MM.1S (cell line): ENCODE measurements at places on chromosomes 2 and 18.
A peak's percentile ranks its signal among the peaks of the same experiment; 100 is the strongest.

- no peak for DNase-seq
These were observed 24.6 kb downstream of the EML4 start for GRCh38 chr2:42193722-42194187.

GRCh38 chr2:23826040-23826439 is 100.9 kb downstream of the ATAD2B start:
- no peak for DNase-seq

DNA sequence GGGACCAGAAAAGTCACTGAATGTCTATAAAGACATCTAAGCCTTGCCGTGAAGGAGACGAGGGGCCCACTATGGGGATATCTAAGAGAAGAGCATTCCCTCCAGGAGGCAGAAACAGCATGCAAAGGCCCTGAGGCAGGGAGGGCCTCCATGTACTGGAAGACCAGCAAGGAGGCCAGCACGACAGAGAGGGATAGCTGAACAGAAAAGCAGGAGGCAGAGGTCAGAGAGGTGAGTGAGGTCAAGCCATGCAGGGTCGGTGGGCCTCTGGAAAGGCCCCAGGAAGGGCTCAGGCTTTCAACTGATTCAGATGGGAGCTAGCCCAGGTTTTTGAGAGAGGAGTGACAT is 5.7 kb downstream of the TRABD2A start:
- no peak for DNase-seq

DNA sequence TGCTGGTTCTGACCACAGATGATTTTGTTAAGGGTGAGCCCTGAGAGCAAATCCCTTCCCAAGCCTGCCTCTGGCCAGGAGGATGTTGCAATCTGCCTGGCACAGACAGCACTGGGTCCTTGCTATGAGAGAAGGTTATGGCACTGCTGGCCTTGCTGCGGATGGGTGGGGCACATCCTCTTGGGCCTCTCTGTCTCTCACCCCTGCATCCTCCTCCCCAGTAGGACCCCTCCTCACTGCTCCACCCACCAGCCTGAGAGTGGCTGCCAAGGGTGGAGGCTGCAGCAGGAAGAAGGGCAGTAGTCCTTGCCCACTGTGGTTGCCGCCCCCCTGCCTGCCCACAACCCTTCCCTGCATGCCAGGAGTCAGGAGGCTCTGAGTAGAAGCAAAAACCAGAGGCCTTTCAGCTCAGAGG is 180.9 kb downstream of the ZBTB7C start:
- no peak for DNase-seq

DNA sequence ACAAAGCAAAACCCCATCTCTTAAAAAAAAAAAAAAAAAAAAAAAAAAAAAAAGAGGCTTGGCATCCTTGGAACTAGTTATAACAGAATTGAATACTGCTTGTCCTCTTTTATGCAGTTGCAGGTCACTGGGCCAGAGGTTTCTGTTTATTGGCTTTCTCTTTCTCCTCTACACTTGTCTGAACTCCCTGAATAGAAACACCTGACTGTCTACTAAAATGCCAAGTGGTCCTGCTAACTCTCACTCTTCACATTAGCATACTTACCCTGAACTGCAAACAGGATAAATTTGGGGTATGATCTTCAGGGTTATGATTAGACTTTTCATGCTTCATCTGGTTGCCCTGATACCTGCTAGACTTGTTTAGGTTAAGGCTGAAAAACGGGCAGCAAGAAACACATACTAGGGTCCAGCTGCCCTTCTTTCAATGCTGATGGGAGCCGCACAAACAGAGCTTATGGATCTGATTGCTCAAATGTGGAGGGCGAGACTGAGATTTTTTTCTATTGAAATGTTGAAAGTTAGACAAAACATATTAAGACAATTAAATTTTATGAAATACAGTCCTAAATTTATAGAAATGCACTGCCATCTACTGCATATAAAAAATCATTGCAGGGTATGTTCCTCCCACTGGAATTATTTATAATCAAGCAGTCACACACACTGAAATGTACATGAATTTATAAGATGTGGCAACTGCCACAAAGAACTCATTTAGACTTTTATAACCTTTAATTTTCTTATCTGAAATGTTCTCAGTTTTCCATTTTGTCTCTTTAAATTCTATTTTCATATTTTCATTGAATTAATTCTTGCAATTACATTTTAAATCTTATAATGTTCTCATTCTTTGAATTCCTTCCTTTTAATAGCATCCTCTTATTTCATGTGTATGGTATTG is 40.8 kb downstream of the GTF3C3 start:
- peak; percentile 18 for DNase-seq

DNA sequence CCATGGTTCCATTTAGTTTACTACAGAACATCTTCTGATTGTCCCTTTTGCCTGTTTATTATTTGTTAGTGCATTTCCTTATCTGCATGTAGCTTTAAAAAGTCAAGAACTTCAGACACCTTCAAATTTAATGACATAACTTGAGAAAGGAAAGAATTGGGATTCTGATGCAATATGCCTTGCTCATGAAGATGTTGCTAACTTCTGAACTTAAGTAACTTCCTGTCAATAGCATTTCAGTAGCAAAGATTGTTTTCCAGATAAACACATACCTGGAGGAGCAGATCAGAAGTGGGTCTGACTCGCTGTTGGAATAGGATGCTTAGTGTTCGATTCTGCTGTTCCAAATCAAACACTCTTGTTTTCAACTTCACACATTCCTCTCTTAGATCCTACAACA is 190.2 kb upstream of the LYPD1 start:
- DNase-seq: no peak

GRCh38 chr2:28334527-28334894 is 58.1 kb upstream of the FOSL2 start:
- DNase-seq: no peak

- DNase-seq: no peak
These were observed 64.4 kb downstream of the ACTR2 start for GRCh38 chr2:65292106-65292400.

DNA sequence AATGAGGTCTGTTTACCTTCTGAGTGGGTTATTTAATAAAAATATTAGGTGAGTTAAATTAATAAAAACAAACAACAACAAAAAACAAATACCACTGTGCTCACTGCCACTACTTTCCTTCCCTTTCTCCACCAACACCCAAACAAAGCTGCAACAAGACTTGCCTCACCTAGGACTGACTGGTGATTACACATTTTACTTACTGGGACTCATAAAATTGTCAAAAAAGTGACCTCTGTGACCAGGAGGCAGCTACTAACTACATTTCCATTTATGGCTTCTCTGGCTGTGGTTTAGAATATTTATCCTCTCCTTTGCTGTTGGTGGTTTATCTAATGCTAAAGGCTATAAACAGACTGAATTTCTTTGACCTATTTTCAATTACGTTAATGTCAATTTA is 39.8 kb downstream of the EFEMP1 start:
- DNase-seq: no peak

GRCh38 chr2:231373786-231374349 is 21.6 kb upstream of the B3GNT7 start:
- no peak for DNase-seq

- no peak for DNase-seq
These were observed 194.9 kb upstream of the KYNU start for GRCh38 chr2:142682528-142682927.

- DNase-seq: no peak
These were observed 36.2 kb upstream of the NT5C1B start for GRCh38 chr2:18625563-18625962.

DNA sequence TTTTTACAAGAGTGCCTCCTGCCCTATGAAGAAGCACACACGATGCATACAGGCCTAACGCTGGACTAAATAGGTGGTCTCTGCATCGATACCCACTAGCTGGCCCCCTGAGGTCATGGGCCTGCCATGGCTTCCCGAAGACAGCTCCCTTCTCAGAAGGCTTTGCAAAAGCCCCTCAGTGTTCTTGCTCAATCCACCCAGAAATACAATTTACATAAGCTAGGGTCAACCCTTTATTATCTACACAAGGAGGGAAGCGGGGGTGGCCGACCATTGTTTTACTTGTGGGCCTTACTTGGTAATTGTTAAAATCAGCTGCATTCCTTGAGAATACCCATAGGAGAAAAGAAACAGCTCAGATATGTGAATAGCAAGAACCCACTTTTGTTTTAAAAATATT is 28.5 kb downstream of the UXS1 start:
- DNase-seq: no peak

- no peak for DNase-seq
These were observed 51.8 kb downstream of the MYO3B start for GRCh38 chr2:170229744-170230143.

DNA sequence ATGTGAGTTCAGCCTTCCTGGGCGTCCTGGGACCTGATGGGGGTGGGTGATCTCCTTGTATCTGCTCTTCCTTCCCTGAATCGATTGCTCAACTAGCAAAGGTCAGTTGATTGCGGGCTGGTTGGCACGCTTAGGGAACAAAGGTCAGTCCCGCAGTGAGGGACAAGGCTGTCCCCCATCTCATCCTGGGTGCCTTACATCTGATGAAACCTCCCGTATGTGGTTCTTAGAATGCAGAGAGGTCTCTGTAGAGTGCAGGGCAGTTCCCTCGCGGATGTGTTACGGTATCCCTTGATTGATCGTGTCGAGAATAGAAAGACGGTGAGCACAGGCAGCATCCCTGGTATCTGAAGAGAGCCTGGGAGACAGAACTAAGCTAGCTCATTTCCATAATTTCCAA is 56.4 kb upstream of the RBM44 start:
- DNase-seq: no peak

GRCh38 chr2:61988462-61989366 is 83.2 kb downstream of the COMMD1 start:
- DNase-seq: no peak

DNA sequence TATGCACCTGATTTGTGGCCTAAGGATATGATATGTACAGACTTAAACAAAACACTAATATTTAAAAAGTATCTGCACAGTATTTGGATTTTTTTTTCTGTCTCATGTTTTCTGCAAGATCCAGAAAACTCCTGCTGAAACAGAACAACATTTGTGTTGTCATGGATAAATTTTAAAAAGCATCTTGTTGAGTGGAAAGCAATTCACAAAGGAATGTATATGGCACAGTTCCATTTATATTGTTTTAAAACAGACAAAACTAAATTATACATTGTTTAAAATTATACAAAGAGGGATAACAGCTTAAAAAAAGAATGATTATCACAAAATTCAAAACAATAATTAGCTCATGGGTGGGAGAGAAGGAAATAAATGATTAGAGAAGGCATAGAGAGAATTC is 193.5 kb downstream of the PPP1R1C start:
- no peak for DNase-seq

- no peak for DNase-seq
These were observed 29.5 kb downstream of the TMEM163 start for GRCh38 chr2:134689315-134689714.

DNA sequence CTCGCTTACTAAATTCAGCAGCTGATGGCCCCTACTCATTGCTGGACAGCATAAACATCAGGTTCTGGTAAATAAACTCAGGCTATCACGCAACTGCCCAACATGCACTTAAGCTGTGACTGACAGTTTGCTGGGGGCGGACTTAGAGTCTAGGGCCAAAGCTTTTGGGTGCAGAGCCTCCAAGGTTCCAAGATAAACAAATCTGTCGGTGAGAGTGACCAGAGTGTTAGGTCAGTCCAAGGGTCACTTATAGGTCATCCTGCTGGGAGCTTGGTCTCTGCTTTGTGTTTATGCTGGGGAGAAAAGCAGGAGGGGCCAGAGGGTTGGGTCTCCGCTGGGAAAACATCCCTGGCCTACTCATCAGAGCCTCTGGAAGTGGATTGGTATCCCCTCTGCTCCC is 188.6 kb upstream of the GATA6 start:
- DNase-seq: no peak

GRCh38 chr18:60693426-60693825 is 320.9 kb upstream of the MC4R start:
- DNase-seq: no peak

GRCh38 chr18:11996190-11996754 is 15.0 kb downstream of the IMPA2 start:
- no peak for DNase-seq

GRCh38 chr2:156400706-156401678 is 35.2 kb upstream of the GPD2 start:
- peak; percentile 85 for DNase-seq

DNA sequence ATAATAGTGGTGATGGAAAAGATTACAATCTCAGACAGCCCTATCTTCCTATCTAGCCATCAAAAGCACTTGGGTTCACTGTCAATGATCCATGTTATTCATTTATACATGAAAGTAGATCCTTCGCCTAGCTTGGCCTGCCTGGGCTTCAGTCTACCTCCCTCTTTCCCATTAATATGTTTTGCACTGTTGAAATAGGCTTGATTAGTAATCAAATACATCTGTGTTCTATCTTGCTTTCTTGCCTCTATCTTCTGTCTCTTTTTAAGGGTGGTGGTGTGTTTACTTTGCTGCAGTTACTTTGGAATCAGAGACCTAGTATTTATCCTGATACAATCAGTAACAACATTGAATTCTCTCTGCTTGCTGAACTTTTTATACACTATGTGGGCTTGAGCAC is 521.2 kb downstream of the TNS1 start:
- DNase-seq: no peak
